Mucosa of descending colon (tissue), 3 donors: ENCODE measurements at places on chromosomes 5 and 9.

- DNase-seq = no peak
These were observed 187.1 kb upstream of the GRIN3A start for GRCh38 chr9:101925498-101925897.

- DNase-seq = no peak
These were observed 99.9 kb downstream of the KLF4 start for GRCh38 chr9:107389617-107390071.

- no peak for DNase-seq
These were observed 655.3 kb downstream of the HTR1A start for GRCh38 chr5:63306909-63307308.

- no peak for DNase-seq
These were observed 112.5 kb upstream of the EMB start for GRCh38 chr5:50553560-50553984.

- no peak for DNase-seq
These were observed 13.7 kb downstream of the C1QTNF2 start for GRCh38 chr5:160356550-160357347.

- no peak for DNase-seq
These were observed 193.2 kb downstream of the GADD45G start for GRCh38 chr9:89797937-89798455.

DNA sequence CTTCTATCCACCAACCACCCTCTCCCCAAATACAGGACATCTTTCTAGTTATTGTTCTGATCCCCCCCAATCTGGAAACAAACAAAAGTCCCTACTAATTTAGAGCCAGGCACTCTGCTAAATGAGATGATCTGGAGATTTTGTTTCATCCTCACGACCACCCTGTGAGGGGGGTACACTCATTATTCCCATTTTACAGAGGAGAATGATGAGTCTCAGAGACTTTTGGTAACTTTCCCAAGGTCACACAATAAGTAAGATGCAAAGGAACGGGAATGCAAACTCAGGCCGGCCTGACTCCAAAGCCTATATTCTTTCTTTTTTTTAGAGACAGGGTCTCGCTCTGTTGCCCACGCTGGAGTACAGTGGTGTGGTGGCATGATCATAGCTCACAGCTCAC, 9.4 kb downstream of the PDGFRB start:
- no peak for DNase-seq

GRCh38 chr9:4034404-4034803, 265.5 kb downstream of the GLIS3 start:
- DNase-seq = no peak

DNA sequence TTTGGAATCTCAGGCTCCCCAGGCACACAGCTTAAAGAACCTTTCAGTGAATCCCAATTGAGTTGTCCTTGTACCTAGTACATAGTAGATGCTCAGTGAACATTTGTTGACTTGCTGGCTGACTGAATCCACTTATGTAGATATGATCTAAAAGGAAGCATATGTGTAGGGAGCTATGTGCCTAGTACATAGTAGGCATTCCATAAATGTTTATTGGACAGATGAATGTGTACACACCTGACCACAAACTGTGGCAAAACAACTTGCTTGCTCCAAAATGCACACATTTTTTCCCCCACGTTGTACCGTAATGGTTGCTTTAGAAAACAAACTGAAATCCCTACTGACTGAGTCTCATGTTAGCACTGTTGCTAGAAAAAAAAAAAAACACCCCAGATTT, 80.2 kb upstream of the IL12B start:
- DNase-seq = no peak

DNA sequence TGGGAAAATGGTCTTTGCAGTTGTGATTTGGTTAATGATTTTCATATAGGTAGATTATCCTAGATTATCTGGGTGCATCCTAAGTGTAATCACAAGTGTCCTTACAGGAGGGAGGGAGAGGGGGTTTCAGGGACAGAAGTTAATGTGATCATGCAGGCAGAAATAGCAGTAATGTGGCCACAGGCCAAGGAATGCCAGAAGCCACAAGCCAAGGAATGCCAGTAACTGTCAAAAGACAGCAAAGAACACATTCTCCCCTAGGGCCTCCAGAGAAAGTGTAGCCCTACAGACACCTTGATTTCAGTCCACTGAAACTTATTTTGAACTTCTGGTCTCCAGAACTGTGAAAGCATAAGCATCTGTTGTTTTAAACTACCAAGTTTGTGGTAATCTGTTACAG, 2074.5 kb downstream of the MAT2B start:
- no peak for DNase-seq

DNA sequence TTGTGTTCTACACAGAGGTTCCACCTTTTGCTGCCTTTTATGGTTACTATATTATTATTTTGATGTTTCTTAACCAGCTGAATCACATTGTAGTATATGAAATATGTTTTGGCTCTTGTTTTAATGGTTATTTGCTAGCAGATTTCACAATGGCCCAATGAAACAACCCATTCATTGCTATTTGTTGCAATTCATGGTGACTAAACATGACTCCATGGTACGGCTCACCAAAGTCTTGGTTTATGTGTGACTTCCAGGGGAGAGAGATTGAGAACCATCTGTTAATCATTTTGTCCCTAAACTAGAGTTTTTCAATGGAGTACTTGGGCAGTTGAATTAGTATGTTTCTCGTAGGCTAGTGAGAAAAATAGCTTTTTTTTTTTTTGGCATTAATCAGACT, 108.4 kb downstream of the GHR start:
- DNase-seq = no peak

DNA sequence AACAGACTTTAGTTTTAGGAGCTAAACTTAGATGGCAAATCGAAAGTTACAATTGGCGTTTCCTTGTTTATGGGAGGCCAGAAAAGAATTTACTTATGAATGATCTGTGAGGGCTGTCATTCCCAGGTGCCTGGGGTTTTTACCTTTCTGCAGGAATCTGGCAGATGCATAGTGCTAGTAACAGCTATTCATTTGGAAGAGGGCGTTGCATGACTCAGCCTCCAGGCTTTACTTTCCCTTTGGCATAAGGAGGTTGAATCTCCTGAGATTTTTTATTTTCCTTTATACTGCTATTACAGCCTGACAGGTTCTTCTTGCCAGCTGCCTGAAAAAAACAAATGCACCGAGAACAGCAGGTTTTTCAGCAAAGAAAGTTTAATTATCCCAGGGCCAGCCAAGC, 30.0 kb downstream of the CARD6 start:
- DNase-seq = no peak

DNA sequence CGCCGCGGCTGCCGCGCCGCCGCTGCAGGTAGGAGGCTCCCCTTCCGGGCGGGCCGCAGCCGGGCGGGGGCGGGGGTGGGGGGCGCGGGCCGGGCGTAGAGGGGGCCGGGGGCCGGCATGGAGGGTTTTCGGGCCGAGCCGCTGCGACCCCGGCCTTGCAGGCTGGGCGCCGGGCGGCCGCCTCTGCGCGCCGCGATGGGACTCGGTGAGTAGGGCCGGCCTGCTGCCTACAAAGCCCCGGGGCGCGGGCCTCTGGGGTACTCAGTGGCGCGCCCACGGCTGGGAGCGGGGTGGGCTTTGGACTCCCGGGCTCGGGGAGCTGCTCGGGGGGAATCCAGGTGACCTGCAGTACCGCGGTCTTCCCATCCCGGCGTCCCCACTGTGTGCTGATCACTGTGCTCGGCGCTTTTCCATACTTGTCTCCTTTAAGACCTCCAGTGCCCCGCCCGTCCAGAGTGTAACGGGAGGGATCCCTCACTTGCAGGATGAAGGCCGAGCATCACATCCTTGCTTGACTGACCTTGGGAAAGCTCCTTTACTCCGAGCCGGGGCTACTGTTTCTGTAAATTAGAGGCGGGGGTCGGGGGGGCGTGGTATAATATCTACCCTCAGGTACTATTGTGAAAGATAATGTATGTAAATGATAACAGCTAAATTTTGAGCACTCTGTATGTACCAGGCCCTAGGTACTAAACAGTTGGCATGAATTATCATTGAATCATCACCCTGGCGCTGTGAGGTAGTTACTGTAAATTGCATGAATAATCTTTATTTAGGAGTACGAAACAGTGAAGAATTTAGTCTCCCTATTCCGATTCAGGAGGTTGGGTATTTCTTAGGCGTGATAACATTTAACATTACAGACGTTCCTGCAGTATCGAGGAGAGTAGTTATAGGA, 672 bp downstream of the MSANTD3 start:
- DNase-seq = peak; percentile 67

DNA sequence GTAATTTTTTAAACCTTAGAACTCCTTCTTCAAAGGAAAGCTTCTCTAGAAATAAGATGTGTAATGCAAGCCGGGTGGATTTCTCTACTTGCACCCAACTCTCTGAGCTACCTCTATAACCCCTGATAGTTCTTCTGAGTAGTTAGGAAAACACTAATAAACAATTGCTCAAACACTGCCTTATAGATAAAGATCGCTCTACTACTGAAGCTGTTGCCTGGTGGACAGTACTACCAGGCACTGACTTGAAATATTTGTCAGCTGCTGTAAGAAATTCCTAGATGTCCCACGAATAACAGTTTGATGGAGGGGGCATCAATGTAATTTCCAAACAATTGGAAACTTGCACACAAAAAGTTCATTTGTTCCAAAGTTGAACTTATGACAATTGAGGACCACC, 42.0 kb downstream of the NR3C1 start:
- no peak for DNase-seq

- no peak for DNase-seq
These were observed 18.3 kb upstream of the TNFSF15 start for GRCh38 chr9:114824110-114824509.

DNA sequence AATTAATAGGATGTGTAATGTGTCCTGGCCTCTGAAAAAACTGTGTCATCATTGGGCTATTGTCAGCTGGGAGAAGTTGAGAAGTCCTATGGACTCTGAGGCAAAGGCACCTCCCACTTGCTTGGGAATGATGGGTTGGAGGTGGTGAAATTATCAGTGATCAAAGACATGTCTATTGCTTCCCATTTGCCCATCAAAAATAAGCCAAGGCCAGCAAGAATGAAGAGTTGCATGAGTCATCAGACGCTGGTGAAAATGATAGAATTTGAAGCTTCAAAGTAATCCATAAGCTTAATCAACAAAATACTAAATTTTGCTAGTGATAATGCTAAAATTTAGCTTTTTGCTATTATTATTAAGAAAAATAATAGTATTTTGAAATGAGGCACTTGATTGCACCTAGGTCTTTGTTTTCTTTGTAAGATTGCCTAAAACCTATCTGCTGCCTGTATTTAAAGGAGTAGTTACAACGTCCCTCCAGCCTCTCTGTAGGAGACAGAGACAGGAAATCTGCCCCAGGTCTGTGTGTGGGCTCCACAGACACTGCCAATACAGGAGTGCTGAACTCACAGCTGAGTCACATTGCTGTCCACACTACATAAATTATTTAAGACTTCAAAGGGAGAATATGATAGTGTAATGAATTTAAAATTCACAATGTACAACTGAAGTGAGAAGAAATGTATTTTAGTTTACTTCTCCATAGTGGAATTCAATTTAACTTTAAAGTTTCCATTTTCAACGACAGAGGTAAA, 48.4 kb upstream of the APC start:
- no peak for DNase-seq

DNA sequence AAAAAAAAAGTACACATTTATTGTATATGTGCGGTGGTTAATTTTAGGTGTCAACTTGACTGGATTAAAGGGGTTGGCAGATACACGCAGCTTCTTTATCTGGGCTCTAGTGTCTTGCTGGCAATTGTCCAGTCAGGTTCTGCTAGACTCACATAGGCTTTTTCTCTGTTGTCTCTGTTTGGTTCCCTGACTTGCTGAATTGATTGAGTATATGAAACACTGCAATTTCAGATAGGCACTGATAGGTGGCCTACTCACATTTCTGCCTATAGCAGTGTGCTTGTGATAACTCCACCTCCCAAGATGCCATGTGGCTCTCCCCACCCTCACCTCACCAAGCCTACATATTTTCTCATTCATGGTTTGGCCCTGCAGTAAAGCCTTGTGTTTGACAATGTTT, 52.5 kb downstream of the AOPEP start:
- no peak for DNase-seq

DNA sequence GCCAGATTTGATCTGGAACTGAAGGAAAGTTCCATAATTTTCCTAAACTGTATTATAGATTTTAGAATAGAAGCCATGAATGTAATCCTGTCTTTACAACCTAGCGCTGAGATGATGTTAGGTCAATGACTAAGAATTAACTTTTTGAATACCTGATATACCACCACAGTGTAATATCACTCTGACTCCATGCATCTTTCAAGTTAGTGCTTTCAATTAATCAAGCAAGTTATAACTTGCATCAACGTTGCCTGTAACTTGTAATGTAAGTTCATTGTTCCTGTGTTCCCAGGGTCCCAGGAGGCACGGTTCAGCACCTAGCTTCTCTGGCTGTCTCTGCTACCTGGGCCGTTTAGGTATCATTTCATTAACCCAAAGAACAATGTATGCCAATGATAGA, 139.3 kb downstream of the CSNK1G3 start:
- no peak for DNase-seq

DNA sequence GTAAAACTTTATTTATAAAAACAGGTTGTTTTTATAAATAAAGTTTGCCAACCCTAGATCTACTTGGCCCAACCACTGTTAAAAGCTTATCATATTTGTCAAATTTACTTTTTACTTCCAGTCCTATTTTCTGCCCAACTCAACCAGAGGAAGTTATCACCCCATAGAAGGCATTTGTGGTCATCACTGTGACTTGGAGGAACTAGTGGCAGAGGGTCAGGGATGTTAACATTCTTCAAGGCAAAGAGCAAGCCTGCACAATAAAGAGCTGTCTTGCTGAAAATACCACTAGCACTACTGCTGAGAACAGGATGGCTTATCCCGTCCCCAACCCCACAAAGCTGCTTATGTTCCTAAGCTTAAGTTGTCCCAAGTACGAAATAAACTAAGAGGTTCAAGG, 22.3 kb downstream of the TTC33 start:
- no peak for DNase-seq

DNA sequence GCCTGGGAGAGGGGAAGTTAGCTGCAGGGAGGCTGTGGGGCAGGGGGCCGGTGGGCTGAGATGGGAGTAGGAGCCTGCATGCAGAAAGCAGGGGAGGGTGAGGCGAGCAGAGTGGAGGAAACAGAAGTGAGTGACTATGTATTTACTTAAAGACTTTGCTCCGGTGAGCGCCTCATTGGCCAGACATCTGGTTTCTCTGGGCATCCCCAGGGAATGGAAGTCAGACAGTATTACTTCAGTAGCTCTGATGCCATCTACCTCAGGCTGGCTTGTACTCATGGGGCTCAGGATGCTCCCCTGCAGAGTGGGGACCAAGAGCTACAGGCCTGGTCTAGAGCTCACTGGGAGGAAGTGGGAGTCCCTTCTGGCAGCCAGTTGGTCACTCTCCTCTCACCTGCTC, 78.2 kb upstream of the ARAP3 start:
- DNase-seq = no peak

- no peak for DNase-seq
These were observed 98.3 kb downstream of the NFIB start for GRCh38 chr9:14215614-14216013.
